ENCODE measurements at places on chromosomes 6 and 20.

DNA sequence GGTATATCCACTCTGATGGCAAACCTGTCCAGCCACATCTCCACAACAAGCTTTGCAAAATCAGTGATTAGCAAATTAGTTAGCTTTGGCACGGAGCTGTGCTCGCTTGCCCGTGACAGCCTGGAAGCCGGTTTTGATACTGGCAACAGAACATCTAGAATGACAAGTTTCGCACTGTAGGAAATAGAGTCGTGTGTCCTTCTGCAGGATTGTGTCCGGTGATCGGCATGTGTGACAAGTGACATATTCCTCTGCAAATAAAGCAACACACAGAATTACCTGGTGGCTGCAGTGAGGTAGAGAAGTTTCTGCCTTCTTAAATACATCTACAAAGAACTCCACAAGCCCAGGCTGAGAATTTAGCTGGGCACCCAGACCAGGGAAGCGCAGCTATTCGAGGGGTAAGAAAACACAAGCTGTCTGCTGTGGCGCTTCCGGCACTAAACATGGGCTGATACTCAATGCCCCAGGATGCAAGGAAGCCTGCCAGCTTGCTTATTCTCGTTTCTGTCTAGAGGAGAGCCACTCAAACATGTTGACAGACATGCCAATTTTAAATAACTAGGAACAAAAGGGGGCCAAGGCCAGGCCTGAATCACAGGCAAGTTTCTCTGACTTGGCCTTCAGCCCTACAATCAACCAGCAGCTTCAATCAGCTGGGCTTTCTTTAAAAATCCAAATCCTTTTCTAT, 22.2 kb downstream of the EIF2S2 start:
- DNase-seq = no peak

DNA sequence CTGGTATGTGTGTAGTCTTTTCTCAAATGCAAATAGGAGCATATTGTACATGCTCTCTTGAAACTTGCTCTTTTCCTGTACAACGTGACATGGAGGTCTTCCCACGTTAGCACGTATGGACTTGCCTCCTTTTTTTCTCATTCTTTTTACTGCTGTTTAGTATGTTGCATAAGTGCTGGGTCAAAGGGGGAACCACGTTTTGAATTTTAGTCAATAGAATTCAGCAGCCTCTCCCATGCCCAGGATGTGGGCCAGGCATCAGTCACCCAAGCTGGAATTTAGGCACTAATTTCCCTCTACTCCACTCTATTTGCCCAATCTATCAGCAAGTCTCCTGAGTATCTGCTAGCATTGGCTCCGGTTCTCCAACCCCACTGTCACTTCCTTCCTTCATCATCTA, 41.5 kb upstream of the RNF24 start:
- no peak for DNase-seq

- DNase-seq = peak; percentile 95
Observed at GRCh38 chr20:46562373-46563169, 12.1 kb upstream of the OCSTAMP start.

GRCh38 chr20:40714916-40715315, 25.9 kb upstream of the MAFB start:
- DNase-seq = no peak

GRCh38 chr6:74671558-74672025, 534.3 kb downstream of the COL12A1 start:
- DNase-seq = no peak

GRCh38 chr20:21019814-21020658, 86.1 kb downstream of the LINC00237 start:
- no peak for DNase-seq

GRCh38 chr6:109121411-109121810, 26.1 kb downstream of the CEP57L1 start:
- no peak for DNase-seq

DNA sequence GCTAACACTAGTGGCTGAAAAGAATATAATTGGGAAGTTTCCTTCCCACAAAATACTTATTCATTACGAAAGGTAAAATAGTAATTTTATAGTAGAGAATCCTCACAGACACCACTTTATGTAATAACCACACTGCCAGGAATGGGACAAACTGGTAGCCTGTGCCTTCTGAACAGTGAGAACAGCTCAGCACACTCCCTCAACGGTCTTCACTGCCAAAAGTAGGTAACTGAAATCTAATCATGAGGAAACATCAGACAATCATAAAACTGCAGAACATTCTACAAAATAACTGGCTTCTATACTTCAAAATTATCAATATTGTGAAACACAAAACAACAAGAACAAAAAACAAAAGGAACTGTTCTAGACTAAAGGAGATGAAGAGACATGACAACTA, 44.1 kb downstream of the NUP153 start:
- no peak for DNase-seq

GRCh38 chr6:45491874-45492273, 114.1 kb upstream of the SUPT3H start:
- no peak for DNase-seq

Measured in tibial nerve (tissue), 4 donors.